ENCODE measurements at places on chromosomes 6 and 20. TPM values are rescaled to one million over a fixed set of nuclear protein-coding genes. Genes with fewer than 3 reads are reported as not detected.
A peak's percentile ranks its signal among the peaks of the same experiment; 100 is the strongest.

DNA sequence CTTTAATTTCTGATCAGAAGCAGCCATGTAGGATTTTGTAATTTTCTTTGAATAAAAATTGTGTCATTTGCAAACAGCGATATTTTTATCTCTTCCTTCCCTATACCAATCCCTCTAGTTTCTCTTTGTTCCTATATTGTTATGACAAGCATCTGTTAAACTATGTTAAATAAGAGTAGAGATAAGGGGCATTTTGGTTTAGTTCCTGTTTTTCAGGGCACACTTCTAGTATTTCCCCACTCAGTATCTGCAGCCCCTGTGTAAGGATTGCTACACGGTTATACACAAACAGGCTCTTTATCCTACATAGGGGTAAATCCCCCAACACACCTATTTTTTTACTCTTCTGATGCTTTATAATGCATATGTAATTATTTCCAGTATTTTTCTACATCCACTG, 42.1 kb downstream of the TRERF1 start:
- H3K36me3 ChIP-seq: no peaks in the 10 kb centered on the region
- no peak overlapping the region for H3K27ac ChIP-seq
- no peak overlapping the region for H3K4me3 ChIP-seq
- no peaks in the 10 kb centered on the region for H3K27me3 ChIP-seq
- H3K4me1 ChIP-seq: no peaks in the 10 kb centered on the region

DNA sequence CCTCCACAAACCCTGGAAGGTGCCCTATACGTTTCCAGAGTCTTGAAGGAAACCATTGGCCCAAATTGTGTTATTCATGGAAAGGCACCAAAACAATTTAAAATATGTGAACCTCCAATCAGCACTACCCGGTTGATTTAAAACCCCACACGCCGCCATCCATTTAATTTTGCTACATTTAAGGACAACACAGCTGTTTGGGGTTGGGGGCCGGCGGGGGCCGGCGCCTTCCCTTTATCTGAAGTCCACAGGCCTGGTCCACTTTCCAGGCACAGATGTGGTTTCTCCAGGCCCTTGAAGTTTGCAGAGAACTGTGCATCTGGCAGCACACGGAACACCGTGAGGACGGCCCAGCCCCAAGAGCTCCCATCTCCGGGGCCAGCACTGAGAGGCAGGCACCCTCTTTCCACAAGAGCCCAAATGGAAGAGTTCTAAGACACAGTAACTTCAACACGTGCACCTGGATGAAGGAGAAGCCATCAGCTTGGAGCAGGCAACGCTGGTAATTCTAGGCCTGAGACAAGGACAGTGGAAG, 16.8 kb upstream of the FRMD1 start:
- H3K27me3 ChIP-seq: no peaks in the 10 kb centered on the region
- peak; percentile 10 for DNase-seq
- no peaks in the 10 kb centered on the region for H3K36me3 ChIP-seq
- no peak overlapping the region for H3K27ac ChIP-seq

GRCh38 chr6:26218824-26219223, 131.6 kb downstream of the HFE start:
- no peaks in the 10 kb centered on the region for H3K4me1 ChIP-seq
- H3K27ac ChIP-seq: no peak overlapping the region
- no peak for DNase-seq
- no peak overlapping the region for H3K4me3 ChIP-seq
- H3K36me3 ChIP-seq: no peaks in the 10 kb centered on the region
- H3K27me3 ChIP-seq: no peaks in the 10 kb centered on the region

DNA sequence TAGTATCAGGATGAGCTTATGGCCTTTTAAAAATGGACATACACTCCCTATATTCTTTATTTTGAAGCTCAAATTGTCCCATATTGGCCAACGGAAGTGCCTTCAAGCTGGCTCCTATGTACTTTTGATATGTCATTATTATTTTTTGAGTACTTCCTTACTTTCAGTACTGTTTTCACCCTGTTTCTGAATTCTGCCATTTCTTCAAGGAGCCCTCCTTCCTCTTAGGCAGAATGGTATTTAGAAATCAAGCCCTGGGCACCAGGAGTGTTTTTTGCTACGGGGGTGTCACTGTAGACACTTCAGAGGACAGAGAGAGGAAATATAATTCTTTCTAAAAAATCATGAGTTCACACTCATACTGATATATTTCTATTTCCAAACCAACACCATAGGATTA, 5.5 kb upstream of the MYLK4 start:
- no peak overlapping the region for H3K4me3 ChIP-seq
- no peaks in the 10 kb centered on the region for H3K36me3 ChIP-seq
- H3K4me1 ChIP-seq: no peaks in the 10 kb centered on the region
- H3K27ac ChIP-seq: no peak overlapping the region
- no peaks in the 10 kb centered on the region for H3K27me3 ChIP-seq
- no peak for DNase-seq

- no peak overlapping the region for H3K27ac ChIP-seq
- no peak for DNase-seq
- H3K4me1 ChIP-seq: no peaks in the 10 kb centered on the region
- H3K36me3 ChIP-seq: no peaks in the 10 kb centered on the region
These were observed 25.5 kb downstream of the LMBRD1 start for GRCh38 chr6:69771158-69771906.

- H3K27ac ChIP-seq: no peak overlapping the region
- H3K36me3 ChIP-seq: no peaks in the 10 kb centered on the region
- no peaks in the 10 kb centered on the region for H3K4me1 ChIP-seq
- DNase-seq: no peak
These were observed 8.6 kb upstream of the IL22RA2 start for GRCh38 chr6:137181891-137182653.

DNA sequence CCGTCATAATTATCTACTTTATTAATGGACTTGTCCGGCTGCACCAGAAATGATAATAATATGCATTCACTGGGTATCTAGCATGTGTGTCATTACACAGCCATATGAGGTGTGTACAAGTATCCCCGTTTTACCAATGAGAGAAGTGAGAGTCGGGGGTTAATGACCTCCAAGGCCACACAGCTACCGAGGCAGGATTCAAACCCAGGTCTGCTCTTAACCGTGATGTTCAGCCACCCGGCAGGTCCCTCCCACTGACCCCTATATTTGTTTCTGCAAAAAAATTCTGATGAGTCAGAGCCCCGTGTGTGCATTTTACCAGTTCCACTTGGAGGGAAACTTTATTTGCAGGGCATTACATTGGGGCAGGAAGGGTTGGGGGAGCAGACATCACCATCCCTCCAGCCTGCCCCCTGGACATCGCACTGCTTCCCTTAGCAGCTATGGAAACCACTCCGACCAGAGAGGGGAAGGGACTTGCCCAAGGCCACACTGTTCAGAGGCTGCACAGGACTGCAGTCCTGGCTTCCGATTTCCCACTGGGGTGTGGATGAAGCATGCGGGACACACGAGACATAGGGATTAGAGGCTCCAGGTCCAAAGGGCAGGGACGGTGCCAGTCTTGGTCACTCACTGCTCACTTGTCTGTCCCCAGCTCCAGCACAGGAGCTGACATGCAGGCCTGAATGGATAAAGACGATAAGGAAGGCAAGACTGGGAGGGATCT, 10.1 kb upstream of the SRC start:
- H3K27me3 ChIP-seq: no peaks in the 10 kb centered on the region
- no peaks in the 10 kb centered on the region for H3K4me1 ChIP-seq
- no peaks in the 10 kb centered on the region for H3K36me3 ChIP-seq
- peak; percentile 60 for DNase-seq
- no peak overlapping the region for H3K4me3 ChIP-seq
- no peak overlapping the region for H3K27ac ChIP-seq

GRCh38 chr20:57660922-57661745, 40.9 kb upstream of the ZBP1 start:
- no peaks in the 10 kb centered on the region for H3K27me3 ChIP-seq
- no peak overlapping the region for H3K27ac ChIP-seq
- peaks cover 5% of the 10 kb centered on the region for H3K36me3 ChIP-seq

The HLA-DRA gene
- 605 TPM for total RNA-seq

The RAE1 gene
- total RNA-seq: 19.4 TPM

Measured in aorta (tissue), 5 donors.